ENCODE measurements at places on chromosomes 2 and 18.

DNA sequence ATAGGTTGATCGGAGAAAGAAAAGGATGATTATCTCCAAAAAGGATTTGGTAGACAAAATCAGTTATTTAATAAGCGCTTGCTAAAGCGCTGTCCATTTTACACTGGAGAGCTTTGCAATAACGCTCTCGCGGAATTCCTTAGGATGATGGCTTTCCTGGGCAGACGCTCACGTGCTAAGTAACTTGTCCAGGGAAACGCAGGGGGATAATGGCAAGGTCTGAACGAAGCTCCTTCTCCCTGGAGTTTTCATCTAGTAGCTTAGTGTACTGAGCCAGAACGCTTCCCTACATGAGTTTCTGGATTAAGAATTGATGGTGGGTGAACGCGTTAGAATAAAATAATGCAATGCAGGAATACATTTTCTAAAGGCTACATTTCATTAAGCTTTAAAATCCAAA lies 739.5 kb upstream of the SALL3 start:
- no peak for DNase-seq

GRCh38 chr2:219210196-219210885 lies 3.8 kb downstream of the ZFAND2B start:
- no peak for DNase-seq

GRCh38 chr2:226874749-226875148 lies 38.9 kb downstream of the RHBDD1 start:
- no peak for DNase-seq

DNA sequence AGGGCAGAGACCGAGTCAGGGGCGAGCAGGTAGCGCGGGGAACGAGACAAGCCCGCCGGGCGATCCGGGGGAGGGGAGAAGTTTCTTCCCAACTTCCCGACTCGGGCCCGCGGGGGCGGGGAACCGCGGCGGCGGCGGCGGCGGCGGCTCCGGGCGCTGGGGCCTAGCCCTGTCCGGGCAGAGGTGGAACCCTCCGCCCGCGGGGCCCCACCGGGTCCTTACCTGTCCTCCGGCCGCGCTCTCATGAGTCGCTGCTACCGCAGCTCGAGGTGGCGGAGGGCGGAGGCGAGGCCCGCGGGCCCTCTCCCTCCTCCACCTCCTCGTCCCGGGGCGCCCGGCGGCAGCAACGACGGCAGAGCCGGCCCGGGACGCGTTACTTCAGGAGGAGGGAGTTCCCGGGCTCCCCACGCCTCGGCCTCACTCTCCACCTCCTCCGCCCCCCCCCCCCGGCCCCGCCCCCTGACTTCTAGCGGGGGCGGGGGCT lies at the start of gene YES1:
TSS of gene YES1 (minus strand) at position 351 of the 484 bp plus-strand sequence. CDS start 55,415 bp downstream, outside the sequence.
- no peak for DNase-seq

DNA sequence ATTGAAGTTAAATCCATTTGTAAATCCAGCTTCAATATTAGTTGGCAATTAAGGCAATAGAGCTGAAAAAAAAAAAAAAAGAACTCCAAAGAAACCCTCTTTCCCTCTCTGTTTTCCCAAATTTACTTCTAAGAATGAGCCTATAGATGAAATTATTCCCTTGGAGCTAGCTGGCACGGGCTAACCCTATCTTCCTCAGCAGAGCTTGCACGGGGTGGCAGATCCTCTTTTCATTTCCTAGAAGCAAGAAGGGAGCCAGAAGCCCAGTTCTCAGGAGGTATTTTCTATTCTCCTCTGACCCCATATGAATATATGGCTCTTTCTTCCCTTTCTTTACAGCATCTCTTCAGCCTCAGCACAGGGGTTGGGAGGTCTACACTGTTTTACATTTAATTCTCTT lies 426.0 kb downstream of the TGIF1 start:
- DNase-seq: no peak

- no peak for DNase-seq
These were observed 30.2 kb upstream of the SSB start for GRCh38 chr2:169768262-169768995.

GRCh38 chr2:228839421-228839876 lies 431.6 kb downstream of the PID1 start:
- DNase-seq: no peak

DNA sequence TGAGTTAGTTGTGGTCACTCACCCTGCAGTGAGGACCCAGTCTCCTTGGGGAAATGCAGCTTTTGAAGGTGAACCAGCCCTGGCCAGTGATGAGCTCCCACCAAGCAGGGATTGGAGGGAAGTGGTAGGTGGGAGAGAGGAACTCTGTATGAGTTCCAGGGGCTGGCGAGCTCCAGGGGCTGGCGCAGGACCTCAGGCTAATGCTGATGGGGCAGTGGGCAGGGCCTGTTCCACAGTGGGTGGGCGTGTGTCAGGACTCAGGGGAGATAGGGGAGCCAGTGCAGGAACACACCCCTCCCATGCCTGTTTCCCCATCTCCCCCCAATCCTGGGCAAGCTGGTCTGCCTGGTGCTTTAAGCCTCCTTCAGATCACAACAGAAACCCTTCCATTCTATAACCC lies 208.4 kb downstream of the DYSF start:
- no peak for DNase-seq

- no peak for DNase-seq
These were observed 34.9 kb upstream of the DYNC1I2 start for GRCh38 chr2:171652416-171652785.

GRCh38 chr2:31430439-31431165 lies 16.1 kb upstream of the XDH start:
- DNase-seq: no peak

DNA sequence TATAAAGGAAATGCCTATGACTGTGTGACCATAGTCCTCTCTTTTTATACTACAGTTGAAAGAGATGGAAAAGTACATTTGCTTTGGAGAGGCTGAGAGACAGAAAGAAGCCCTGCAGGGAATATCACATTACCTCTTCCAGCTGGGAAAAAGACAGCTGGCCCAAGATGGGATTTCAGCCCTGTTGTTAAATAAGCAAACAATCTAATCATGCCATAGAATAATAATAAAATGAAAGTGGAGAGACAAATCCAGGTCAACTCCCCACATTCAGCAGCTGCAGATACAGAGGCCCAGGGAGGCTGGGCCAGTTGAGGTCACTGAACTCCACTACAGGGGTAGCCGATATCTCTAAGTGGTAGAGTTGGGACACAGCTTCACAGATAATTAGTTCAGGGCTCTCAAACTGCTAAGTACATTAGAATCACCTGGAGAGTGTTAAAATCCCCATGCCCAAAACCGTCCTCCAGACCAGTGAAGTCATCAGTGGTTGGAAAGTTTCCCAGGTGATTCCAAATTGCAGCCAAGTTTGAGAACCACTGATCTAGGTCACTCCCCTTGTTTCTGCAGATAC lies 81.9 kb downstream of the MOGAT1 start:
- DNase-seq: no peak
